Stimulated activated CD4-positive, alpha-beta T cell treated with anti-CD3 and anti-CD28 coated beads, Interleukin-2, amount 100 ng/mL, for 48 hours (primary cell): ENCODE measurements at places on chromosomes 3 and 15.

- no peak for DNase-seq
Observed at GRCh38 chr3:112860898-112861297, 14.2 kb upstream of the CD200R1L start.

DNA sequence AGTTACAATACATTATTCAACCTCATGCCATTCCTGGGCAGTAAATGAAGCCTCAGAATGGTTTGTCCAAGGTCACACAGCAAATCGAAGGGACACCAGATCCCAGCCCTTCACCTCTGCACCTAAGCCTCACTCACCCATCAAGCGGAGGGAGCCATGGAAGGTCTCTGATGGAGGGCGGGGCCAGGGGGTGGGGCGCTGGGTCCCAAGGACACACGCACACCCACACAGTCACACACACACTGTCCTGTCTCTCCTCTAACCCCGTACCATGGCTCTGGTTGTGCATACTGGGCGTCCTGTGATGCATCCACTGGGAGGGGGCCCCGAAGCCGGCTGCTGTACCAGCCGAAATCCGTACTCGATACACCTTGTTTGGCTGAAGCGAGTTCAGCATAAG is 15.3 kb upstream of the IGDCC3 start:
- DNase-seq = no peak

- DNase-seq = no peak
Observed at GRCh38 chr3:52093756-52094545, 37.6 kb upstream of the DUSP7 start.

GRCh38 chr3:108757404-108757982 is at the start of gene RETNLB:
Gene RETNLB (minus strand): TSS chr3:108757410. CDS start chr3:108757185, 225 bp downstream.
- DNase-seq = no peak

GRCh38 chr15:39618063-39618823 is 37.4 kb downstream of the THBS1 start:
- DNase-seq = no peak

GRCh38 chr15:74242441-74243185 is 6.5 kb downstream of the CCDC33 start:
- no peak for DNase-seq

DNA sequence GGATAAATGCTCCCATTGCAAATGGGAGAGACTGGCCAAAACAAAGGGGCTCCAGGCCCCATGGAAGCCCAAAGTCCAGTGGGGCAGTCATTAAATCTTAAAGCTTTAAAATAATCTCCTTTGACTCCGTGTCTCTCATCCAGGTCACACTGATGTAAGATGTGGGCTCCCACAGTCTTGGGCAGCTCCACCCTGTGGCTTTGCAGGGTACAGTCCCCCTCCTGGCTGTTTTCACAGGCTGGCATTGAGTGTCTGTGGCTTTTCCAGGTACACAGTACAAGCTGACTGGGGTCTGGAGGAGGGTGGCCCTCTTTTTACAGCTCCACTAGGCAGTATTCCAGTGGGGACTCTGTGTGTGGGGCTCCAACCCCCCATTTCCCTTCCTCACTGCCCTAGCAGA is 45.9 kb downstream of the NIPA2 start:
- DNase-seq = no peak

DNA sequence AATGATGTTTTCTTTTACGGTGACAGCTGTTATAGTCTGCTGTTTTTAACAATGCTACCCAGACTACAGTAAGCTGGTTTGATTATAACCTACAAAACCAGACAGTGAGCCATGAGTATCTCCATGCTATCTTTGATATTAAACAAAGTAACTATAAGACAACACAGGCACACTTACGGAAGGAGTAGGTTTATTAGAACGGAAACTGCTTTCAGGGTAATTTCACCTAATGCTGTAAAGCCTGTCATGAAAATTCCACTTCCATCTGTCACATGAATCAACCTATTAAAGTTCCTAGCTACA is 33.0 kb downstream of the VPS13C start:
- no peak for DNase-seq

DNA sequence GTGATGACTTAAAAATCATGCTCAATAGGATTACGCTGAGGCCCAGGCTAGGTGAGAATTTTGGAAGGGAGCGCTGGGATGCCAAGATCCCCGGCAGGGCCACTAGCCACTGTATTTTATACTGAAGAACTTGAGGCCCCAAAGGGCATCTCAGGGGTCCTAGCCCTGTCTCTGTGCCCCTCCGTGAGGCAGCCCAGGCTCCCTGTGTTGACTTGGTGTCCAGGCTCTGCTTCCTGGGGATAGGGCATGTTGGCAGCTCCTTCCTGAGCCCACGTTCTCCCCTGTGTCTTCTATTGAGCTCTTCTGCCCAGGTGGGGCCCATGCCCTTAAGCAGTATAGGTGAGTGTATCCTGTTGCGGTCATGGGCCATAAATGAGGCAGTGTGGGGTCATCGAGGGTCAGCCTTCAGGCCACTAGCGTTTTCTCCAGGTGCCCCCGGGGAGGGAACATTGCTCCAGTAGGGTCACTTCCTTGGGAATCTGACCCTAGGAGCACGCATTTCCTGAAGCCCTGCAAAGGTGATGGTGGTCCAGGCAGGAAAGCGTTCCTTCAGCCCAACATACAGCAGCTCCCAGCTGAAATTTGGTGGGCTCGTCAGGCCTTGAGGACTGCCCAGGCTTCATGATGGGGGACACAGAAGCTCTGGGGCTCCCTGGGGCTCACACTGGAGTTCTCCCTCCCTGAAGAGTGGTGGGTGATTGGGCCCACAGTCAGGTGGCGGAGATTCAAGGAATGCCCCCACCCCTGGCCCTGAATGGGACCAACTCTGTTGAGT is 189.4 kb downstream of the UBE3A start:
- DNase-seq = no peak

DNA sequence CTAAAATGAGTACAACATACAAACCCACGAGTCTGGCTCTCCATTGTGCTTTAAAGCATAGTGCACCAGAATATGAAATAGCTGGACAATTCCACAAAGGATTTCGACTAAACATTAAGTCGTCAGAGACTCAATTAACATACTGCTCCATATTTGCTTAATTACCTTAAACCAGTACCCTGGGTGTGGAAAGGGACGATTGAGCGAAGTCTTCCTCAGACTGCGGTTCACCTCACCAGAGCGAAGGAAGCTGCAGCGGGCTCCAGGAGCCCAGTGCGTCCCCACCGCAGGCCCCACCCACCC is 218 bp upstream of the TRPC1 start:
- DNase-seq = no peak

GRCh38 chr3:16309558-16309957 is 44.5 kb downstream of the OXNAD1 start:
- DNase-seq = no peak

- DNase-seq = no peak
Observed at GRCh38 chr3:39216176-39216790, 23.9 kb upstream of the XIRP1 start.

DNA sequence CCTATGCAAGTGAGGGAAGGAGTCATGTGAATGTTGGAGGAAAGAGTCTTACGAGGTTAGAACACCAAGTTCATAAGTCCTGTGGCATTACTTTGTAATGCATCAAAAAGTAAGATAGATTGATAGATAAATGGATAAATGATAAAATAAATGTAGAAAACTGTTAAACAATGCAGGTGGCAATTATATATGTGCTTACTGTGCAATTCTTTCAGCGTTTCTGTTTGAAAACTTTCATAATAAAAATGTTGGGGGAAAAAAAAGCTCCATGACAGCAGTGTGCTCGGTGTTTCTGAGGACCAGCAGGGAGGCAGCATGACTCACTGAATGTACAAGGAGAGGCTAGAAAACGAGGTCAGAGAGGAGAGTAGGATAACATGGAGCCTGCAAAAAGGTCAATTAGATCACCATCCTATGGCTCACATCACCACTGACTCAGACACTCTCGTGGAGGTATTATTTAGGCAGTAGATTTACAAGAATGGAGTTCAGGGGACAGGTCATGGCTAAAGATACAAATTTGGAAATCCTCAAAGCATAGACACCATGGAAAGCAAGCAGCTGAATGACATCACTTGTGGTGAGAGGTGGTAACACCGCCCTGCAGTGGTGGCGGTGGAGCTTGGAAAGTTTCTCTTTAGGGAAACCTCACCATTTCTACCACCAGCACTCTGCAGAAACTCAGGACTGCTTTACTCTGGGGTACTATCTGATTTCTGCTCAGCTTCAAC is 219.8 kb downstream of the CTNNB1 start:
- DNase-seq = no peak
